NCI-H1105 (cell line): ENCODE measurements at places on chromosomes 3 and 15.

GRCh38 chr3:27607370-27607769 is 114.8 kb downstream of the EOMES start:
- no peak for DNase-seq

- DNase-seq = no peak
Measured at GRCh38 chr3:69764861-69765260, 25.6 kb downstream of the MITF start.

DNA sequence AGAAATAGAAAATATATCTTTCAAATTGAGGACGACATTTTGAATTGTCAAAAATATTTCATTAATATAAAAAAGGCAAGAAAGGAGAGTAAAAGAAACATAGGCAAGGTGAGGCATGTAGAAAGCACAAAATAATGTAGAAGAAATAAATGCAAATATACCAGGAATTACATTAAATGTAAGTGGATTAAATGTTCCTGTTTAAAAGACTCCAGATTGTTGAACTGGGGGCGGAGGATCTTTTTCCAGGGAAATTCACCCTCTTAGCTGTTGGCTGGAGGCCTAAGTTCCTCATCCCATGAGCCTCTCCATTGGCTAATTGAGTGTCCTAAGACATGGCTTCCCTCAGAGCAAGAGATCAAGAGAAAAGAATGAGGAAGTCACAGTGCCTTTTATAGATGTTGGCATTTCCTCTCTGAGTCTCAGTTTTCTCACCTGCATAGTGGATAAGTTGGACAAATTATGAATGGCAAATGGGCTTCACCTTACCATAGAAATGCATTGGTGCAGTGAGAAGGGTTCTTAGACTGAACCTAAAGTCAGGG is 147.4 kb upstream of the SMAD3 start:
- DNase-seq = no peak

GRCh38 chr15:63792584-63792983 is 41.2 kb downstream of the HERC1 start:
- no peak for DNase-seq

GRCh38 chr3:66492071-66492470 is 8.8 kb downstream of the LRIG1 start:
- DNase-seq = no peak

GRCh38 chr15:48996276-48996675 is 32.6 kb upstream of the SHC4 start:
- no peak for DNase-seq
